GM10248 (cell line): ENCODE measurements at places on chromosomes 4 and X.

- no peak for DNase-seq
Measured at GRCh38 chr4:81410680-81411079, 61.0 kb downstream of the RASGEF1B start.

DNA sequence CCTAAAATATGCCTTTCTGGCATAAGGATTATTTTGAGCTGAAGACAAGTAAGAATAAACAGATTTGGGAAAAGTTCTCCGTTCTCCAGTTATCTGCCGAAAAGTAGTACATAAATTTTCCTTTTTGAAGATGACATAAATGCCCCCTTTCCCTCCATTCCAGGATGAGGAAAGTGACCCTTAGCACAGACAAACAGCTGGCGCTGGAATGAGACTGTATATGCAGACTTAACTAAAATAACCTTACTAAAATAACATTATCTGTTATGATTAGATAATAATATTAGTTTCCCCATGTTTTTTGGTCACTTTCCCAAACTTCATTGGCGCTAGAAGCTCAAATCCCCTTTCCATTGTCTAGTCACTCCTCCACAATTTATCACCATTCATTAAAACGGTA lies 21.5 kb downstream of the PDGFC start:
- DNase-seq: no peak

- peak; percentile 19 for DNase-seq
Measured at GRCh38 chr4:27084685-27085361, 224.2 kb downstream of the STIM2 start.

DNA sequence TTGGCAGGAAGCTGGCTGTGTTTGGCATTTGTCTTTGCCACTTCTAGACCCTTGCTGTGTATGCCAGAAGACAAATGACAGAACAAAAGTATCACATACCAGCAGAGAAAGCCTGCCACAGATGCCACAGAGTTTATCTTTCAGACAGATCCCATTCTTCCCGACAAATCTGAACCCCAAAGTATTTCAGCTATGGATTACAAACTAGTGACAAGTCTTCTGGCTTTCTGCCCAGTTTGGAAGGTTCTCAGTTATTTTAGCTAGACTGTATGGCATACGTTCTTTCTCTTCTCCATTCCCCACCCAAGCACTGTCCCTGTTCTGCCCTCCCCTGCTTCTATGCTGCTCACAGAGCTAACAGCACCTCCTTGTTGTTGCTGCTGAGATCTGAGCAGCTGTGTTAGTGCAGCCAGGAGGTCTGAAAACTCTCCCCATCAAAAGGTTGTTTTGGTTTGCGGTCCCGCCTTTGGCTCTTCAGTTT lies 236.7 kb downstream of the FRAS1 start:
- DNase-seq: no peak

- no peak for DNase-seq
Measured at GRCh38 chr4:30256116-30256832, 463.9 kb upstream of the PCDH7 start.

DNA sequence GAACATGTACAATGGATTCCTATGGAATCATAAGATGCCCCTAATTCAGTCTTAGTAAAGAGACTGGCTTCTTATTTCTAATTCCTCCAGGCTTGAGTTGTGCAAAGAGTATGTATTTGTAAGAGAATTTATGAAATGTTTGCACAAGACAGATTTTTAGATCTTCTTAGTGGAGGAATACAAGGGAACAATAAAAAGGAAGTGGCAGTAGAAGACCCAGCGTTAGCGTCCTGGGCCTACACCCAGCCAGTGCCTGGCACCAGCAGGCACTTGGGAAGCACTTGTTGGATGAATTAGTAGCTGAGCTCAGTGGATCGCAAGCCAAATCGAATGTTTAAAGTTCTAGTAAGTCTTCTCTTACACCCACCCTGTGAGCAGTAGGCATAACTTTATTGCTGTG lies 157.4 kb downstream of the PTTG2 start:
- no peak for DNase-seq

GRCh38 chr4:63459329-63459728 lies 949.9 kb downstream of the TECRL start:
- no peak for DNase-seq

GRCh38 chr4:128600996-128601871 lies 208.3 kb upstream of the JADE1 start:
- DNase-seq: no peak

DNA sequence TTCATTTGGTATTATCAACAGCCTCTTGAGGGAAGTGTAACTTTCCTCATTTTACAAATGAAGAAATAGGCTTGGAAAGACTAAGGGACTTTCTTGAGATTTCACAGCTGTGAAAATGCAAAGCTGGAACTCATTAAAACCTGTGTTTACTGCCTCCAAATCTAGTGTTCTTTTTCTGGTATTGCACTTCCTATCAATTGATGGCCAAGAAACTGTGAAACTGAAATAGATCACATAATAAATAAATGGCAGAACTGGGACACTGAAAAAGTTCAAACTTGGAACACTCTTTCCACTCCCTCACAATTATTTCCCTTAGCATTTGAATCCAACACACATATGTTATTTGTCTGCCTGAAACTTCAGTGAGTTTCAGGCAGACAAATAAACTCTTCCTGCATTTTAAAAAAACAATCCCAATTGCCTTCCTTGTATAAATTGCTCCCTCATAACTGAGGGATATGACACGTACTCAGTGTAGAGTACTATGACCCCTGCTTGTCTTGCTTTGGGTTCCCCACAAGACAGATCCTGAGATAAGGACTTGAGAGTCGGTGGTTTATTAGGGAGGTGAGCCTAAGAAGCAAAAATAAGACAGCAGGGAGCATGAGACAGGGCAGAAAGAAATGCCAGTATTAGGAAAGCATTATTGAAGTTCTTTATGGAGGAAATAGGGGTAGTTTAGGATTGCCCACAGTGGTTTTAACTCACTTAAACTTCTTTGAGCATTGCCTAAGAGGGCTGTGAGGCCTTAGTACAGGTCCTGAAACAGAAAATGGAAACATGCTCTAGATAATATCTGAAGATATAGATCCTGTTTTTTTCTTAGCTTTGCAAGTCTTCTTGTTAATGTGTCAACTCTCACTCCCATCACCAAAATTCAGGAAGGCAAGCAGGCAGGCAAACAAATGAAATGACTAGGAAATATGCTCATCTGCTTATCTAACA lies 33.9 kb downstream of the RTL3 start:
- DNase-seq: no peak

DNA sequence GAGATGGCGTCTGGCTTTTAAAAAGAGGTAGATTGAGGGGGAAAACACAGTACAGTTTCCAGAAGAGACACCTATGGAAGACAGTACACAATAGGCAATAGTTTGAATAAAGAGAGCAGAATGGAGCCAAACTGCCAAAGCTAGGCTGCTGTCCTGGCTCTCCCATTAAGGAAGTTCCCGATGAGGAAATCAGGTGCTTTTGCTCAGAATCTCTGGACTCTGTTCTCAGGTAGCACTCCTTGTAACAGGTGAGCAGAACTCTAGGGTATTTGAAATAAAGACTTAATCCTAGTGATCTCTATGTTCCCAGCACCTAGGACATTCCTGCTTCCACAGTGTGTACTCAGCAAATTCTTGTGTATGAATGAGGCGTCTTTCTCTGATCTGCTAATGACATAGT lies 1.6 kb downstream of the EGF start:
- no peak for DNase-seq

DNA sequence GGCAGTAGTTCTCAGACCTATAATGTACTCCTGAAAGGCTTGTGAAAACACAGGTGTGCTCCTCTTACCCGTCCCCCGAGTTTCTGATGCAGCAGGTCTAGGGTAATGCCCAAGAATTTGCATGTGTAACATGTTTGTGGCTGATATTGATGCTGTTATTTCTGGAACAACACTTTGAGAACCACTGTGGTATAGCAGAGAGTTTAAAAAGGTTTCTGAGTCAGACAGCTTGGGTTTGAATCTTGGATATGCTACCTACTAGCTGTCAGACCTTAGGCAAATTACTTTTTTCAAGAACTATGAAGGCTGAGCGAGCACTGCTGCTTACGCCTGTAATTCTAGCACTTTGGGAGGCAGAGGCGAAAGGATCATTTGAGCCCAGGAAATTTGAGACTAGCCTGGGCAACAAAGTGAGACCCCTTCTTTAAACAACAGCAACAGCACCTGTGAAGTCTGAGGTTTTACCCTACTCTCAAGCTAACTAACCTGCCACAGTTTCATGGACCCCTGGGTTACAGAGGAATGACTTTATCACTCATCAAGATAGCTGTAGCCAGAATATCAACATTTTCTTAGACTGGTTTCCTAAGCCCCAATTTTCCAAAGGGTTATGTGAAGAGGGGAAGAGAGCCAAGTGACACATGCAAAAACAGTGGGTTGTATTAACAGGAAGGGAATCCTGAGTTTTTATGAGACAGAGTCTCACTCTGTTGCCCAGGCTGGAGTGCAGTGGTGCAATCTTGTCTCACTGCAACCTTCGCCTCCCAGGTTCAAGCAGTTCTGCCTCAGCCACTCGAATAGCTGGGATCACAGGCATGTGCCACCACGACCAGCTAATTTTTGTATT lies 5.1 kb downstream of the AFF1 start:
- DNase-seq: peak; percentile 65

GRCh38 chr4:14659286-14659685 lies 343.0 kb upstream of the CPEB2 start:
- DNase-seq: no peak

DNA sequence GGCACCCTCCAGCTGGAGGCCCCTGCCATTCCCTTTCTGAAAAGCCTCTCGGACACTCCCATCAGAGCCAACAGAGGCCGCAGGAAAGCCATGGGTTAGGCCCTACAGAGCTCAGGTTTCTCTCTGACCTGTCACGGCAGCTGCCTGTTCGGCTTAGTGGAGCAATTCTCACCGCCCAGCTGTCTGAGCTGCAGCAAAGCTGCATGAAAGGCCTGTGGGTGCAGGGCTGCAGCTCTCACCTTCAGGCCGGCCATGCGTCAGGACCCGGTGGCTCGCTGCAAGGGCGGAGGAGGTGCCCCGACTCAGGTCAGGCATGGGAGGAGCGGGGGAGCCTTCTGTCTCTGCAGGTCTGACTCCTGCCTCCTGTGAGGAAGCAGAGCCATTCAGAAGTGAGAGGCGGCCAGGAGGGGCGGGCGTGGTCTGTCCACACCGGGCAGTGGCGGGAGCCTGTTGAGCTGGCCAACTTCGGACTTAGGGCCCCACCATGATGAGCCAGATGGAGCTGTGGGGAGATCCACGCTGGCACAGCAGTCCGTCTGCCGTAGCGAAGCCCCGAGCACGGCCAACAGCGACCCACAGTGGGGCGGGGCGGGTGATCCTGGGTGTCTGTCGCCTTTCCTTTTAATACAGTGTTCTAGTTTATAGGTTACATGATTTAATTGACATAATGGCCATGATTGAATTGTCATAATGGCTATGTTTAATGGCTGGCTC lies 23.4 kb downstream of the PDE6B start:
- DNase-seq: no peak

- no peak for DNase-seq
Measured at GRCh38 chrX:140767646-140768045, 58.1 kb downstream of the LINC00632 start.

- peak; percentile 69 for DNase-seq
Measured at GRCh38 chr4:25234390-25235370, 847 bp downstream of the PI4K2B start.

- no peak for DNase-seq
Measured at GRCh38 chr4:123018396-123018775, 96.0 kb upstream of the NUDT6 start.

- no peak for DNase-seq
Measured at GRCh38 chr4:16757080-16757521, 141.3 kb downstream of the LDB2 start.

GRCh38 chr4:181307824-181308223 lies 935.4 kb upstream of the TENM3 start:
- DNase-seq: no peak
